Activated CD4-positive, alpha-beta T cell treated with anti-CD3 and anti-CD28 coated beads, Interleukin-2, amount 50 U/mL, for 48 hours (primary cell): ENCODE measurements at places on chromosomes 5 and 9.

DNA sequence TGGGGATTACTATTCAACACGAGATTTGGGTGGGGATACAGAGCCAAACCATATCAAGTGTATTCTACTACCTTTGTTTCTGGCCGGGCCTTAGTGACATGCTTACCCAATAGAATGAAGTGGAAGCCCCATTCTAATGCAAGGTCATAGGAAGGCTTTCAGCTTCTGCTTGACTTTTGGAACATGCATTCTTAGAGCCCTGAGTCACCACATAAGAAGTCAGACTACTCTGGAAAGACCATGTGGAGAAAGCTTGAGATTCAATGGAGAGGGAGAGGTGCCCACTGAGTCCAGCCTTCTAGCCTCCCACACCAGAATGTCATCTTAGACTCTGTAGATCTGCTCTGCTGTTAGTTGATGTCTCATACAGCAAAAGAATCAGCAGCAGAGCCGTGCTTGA, 155.7 kb upstream of the FBN2 start:
- DNase-seq = no peak

- DNase-seq = no peak
These were observed 167.3 kb downstream of the TRPM3 start for GRCh38 chr9:70954126-70954525.

GRCh38 chr5:65668696-65669095, 43.9 kb downstream of the SHLD3 start:
- DNase-seq = no peak

- DNase-seq = no peak
These were observed 97.5 kb downstream of the PHF2 start for GRCh38 chr9:93673839-93674334.

- DNase-seq = no peak
These were observed 50.9 kb upstream of the C5orf58 start for GRCh38 chr5:170181902-170182301.

GRCh38 chr9:123716339-123716945, 213.5 kb downstream of the DENND1A start:
- no peak for DNase-seq

- peak; percentile 18 for DNase-seq
These were observed 2.6 kb upstream of the BOD1 start for GRCh38 chr5:173618927-173619519.

DNA sequence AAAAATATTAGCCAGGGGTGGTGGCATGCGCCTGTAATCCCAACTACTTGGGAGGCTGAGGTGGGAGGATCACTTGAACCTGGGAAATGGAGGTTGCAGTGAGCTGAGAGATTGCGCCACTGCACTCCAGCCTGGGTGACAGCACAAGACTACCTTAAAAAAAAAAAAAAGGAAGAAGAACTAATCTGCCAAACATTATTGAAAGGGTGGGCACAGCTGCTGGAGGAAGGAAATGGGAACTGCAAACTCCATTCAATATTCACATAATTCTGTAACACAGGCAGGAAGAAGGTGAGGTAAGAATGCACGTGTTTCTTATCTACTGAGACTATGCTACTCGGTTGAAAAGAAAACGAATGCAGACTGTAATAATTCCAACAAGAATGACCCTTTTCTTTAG, 121.1 kb upstream of the GNA14 start:
- no peak for DNase-seq

GRCh38 chr5:124888622-124889485, 142.4 kb upstream of the ZNF608 start:
- DNase-seq = no peak

DNA sequence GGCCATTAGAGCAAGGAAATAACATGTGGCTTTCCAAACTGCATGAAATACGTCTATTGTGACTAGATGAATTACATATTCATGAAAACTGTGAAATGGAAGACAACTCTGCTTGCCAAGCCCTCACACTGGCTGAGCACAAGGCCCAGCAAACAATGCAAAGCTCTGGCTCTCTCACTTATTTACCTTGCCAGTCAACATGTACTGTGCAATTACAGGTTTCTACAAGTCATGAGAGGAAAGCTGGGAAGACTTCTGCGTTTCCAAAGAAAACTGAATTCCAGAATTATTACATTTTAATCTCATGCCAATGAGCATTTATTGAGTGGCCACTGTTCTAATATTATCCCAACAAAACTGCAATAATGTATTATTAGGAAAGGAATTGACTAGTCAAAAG, 12.1 kb upstream of the C5orf63 start:
- DNase-seq = no peak

DNA sequence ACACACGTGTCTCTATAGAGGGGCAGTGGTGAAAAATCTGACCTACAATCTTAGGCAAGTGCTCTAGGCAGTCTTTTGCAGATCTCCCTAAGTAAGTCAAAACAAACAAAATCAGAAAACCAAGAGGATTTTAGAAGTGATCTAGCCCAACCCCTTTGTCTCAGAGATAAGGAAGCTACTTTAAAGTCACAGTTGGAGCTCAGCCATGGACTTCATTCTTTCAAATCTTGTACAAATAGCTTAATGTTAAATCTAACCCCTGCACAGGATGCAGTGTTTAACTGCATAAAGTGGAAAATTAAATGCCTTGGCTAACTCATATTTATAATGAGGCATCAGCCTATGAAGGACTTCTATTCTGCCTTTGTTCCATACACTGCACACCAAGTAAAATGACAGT, 135.1 kb upstream of the RFX3 start:
- no peak for DNase-seq

- no peak for DNase-seq
These were observed 121.5 kb downstream of the ENTREP1 start for GRCh38 chr9:69446496-69446895.

DNA sequence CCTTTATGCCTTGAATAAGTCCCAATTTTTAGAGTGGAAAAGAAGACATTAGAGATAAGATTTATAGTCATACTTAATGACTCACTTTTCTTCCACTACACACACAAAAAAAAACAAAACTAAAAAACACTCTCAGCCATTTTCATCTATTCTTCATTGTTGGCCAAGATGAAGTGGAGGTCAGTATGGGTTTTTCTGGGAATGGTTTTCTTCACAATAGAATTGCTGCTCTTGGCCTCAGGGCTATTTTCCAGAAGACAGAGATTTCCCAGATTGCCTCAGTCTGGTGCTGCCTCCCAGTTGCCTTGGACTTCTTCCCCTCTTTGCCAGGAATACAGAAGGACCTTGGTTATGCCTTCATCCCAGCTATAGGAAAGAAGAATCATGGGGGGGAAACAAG, 463.7 kb downstream of the TMEM232 start:
- DNase-seq = no peak

GRCh38 chr9:136483589-136484152, 831 bp upstream of the SEC16A start:
- peak; percentile 93 for DNase-seq
